ENCODE measurements at places on chromosomes 12 and 14. TPM values are rescaled to one million over a fixed set of nuclear protein-coding genes. Genes with fewer than 3 reads are reported as not detected.

GRCh38 chr14:60348211-60348610 is 99.2 kb downstream of the PPM1A start:
- no peak for DNase-seq

- no peak for DNase-seq
Observed at GRCh38 chr12:9043766-9044165, 54.4 kb downstream of the KLRG1 start.

Gene C12orf50
- not detected for total RNA-seq

DNA sequence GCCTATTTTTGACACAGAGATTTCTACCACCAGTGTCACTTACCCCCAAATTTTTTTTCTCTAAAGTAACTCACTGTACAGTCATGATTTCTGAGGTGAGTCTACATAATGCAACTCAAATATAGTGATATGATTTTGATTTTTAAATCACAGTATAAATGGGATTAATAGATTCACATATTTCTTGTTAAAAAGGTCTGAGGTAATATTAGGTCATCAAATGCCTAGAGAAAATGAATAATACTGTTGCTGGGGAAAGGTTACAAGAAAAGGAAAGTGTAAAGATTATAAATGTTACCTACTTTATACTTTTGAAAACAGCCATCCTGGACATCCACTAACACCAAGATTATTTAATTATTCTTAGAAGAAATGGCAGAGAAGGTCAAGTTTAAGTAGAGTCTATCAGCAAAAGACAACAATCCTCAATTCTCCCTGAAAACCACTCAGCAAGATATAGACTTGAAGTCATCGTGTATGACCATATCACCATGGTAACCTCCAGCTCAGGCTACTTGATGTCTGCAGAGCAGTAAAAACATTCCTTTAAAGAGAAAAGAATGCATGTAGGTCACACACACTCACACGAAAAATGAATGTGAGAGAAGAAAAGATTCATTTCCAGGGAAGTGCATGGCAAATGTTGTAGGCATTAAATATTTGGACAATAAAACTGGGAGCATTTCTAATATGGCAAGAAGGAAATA is 58.7 kb downstream of the CCDC59 start:
- no peak for DNase-seq

DNA sequence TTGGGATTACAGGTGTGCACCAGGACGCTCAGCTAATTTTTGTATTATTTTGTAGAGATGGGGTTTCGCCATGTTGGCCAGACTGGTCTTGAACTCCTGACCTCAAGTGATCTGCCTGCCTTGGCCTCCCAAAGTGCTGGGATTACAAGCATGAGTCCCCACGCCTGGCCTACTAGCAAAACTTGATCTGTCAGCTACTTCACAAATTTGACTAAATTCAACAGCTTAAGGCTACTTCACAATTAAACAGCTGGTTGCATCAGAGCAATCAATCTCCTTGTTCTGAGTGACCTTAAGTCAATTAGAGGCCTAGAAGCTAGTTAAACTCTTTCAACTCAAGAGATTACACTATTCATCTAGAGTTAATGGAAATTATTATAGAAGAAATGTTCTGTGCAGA is 12.2 kb downstream of the COQ10A start:
- no peak for DNase-seq
